ENCODE measurements at places on chromosomes 4 and X.

DNA sequence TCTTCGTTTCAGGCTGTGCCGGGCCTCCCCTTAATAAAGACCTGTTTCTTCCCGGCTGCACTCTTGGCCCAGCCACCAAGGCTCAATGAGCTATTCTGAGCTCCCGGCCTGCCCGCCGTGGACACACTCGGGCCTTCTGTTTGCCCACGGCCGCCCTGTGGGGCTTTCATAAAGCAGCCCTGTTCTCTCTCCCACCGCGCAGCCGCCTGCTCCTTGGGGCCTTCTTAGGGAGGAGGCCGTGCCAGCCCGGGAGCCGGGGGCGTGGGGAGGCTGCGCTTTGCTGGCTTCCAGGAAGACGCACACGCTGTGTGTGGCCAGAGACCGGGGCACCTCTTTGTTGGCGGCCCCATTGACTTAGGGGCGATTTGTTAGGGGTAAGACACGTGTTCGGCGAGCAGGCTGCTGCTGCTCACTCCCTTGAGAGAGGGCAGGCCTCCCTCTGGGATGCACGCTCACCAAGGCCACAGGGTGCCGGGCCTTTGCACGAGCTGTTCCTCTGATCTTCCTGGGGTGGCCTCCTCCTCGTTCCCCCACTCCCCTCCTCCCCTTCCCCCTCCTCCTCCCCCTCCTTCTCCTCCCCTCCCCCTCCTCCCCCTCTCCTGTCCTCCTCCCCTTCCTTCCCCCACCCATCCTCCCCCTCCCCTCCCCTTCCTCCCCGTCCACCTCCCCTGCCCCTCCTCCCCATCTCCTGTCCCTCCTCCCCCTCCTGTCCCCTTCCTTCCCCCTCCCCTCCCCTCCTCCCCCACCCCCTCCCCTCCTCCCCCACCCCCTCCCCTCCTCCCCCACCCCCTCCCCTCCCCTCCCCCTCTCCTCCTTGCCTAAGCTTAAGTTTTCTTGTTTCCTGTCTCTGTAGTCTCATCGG, 11.3 kb downstream of the BLOC1S4 start:
- peak; percentile 75 for DNase-seq

GRCh38 chr4:44186096-44186849, 262.3 kb downstream of the KCTD8 start:
- no peak for DNase-seq

GRCh38 chrX:44871114-44871645, 1.8 kb upstream of the KDM6A start:
- DNase-seq, result no peak

DNA sequence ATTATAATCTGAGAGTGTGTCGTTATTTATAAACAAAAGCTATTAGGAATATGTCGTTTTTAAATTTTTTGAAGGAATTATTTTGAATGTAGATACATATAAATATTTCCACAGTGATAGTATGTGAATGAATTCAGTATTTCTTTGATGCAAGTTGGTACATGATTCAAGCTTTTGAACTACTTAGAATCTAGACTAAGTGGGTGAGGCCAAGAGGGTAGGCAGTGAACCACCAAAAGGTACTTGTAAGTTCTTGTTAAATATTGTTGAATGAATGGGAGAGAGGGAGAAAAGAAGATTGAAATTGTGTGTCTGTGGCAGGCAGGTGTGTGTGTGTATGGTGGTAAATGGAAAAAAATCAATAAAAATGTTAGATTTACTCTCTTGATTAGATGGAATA, 69.6 kb downstream of the ARFIP1 start:
- no peak for DNase-seq

DNA sequence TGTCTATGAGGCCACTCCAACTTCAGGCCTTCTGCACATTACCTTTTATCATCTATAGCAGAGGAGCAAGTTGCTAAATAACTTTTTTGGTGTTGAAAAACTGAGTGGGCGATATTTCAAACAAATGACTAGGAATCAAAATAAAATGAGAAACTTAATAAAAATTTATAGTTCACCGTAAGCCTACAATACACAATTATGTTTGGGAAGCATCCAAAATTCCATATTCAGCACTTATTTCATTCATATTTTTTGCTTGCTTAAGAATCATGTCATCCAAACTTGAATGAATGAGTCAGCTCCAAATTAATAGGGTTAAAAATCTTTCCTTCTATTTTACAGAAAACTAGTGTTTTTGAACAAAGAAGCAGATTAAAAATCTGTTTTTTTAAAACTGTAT, 119.1 kb downstream of the SH3RF1 start:
- no peak for DNase-seq

- DNase-seq, result no peak
Measured at GRCh38 chrX:150365990-150366911, 3.1 kb downstream of the MAMLD1 start.

- DNase-seq, result peak; percentile 69
Measured at GRCh38 chr4:81747242-81747930, 275.7 kb upstream of the RASGEF1B start.

DNA sequence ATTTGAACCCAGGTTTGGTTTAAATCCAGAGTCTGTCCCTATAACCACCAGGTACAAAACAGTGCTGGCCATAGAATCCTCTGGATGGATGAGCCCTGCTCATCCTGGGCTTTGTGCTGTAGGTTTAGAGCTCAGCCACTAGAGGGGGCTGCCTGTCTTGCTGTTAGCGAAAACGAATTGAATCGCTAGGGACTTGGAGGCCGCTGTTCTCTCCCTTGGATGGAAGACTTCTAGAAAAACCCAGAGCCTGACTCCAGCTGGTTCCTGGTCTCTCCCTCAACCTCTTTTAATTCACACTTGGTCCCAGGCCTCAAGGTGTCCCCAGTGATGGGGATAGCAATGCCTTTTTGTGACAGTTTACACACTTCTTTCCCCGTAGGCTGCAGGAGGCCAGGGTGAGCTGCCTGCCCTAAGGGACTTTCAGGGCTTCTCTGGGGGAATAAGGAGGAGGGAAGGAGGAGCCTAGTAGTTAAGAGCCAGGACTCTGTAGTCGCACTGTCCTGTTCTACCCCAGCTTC, 8.7 kb downstream of the RIPPLY1 start:
- DNase-seq, result no peak

- DNase-seq, result no peak
Measured at GRCh38 chr4:2875556-2875955, 31.9 kb downstream of the ADD1 start.

DNA sequence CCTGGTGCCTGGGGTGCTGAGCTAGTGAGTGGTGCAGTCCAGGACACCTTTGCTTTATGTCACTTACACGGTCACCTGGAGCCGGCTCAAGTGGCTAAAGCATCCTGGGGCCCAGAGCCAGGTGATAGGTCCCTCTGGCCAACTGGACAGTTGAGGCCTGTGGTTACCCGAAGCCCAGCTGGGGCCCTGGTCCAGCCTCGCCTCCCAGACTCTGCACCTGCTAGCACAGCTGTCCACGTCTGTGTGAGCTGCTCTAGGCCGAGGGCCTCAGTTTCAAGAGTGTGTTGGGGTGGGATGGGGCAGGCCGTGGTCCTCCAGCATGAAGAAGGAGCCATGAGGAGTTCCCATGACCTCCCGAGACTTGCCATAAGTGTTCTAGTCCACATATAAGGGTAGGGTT, 7.7 kb upstream of the ADD1 start:
- no peak for DNase-seq

DNA sequence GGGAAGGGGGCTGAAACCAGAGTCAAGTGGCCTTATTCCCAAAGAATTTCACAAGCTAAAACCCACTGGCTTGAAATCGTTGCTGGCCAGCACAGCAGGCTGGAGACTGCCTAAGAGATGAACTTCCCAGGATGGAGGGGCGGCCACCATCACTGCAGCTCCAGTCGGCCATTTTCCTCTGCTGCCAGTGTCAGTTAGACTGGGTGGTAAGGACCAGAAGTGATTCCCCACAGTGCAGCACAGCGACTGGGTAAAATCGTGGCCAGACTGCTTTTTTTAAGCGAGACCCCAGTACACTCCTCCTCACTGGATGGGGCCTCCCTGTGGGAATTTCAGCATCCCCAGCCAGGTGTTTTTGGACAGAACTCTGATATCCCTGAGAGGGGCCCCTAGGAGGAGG, 428.0 kb downstream of the SPIN4 start:
- no peak for DNase-seq

GRCh38 chr4:125315576-125316400, 1.0 kb downstream of the FAT4 start:
- DNase-seq, result no peak

- no peak for DNase-seq
Measured at GRCh38 chr4:15489551-15489950, 19.9 kb downstream of the CC2D2A start.

DNA sequence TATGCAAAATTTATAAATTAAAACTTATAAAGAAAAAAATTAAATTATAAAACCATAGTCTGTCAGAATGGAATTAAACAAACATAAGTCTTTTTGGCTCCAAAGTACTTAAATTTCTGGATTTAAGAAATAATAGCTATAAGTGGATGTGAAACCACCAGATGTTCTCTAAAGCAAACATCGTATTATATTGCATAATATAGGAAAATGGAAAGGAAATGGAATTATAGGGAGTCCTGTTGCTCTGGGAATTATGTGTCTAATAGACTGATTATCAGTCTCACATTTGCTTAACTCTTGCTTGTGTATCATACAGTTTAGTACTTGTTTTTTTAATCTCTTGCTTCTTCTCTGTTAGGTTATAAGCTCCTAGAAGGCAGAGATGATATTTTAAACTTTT, 819.2 kb downstream of the RAPGEF2 start:
- DNase-seq, result no peak

DNA sequence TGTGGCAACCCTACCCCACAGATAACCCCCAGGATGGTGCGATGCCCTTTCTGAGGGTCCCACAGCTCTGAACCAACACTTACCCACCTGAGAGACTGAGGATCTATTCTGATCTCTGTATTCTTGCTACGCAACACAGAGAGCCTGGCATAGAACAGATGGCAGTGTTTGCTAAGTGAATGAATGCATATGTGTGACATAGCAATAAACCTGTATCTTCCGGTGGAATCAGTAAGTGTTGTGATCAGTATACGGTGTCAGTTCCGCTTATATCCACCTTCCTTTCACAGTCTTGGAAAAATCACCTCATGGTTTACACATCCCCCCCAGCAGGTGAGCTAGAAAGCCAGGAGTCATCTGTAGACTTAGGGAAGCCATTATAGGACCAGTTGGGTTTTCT, 5.9 kb upstream of the HSD17B10 start:
- no peak for DNase-seq

DNA sequence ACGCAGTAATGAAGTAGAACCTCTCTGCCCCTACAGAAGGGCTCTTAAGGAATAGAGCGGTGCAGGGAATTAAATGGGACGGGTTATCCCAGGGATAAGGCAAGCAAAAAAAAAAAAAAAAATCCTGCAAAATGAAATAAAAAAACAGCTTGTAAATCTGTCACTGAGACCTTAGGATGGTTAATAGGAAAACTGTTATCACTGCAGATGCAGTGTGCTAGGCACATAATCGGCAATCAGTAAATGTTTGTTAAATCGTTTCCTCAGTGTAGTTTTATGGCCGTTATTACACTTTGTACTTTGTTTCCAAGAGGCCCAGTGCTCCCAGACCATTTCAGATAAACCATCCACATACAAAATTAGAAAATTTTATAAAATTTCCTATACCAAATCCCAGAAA, 1.0 kb downstream of the HNRNPH2 start:
- no peak for DNase-seq

DNA sequence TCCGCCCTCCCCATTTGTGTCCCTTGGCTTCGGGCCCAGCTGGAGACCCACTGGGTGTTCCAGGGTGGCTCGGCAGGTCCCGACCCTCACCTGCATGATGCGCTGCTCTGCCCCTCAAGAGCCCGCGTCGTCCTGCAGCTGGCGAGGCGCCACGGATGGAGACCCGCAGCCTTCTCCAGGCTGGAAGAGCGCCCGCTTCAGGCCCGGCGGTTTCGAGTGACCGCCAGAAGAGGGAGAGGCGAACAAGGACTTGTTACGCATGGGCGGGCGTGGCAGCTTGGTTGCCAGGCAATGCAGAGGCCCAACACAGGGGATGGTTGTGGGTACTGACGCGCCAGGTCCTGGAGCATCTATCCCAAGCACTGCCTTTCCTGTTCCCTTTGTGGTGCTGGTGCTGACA, at the start of gene PDCL2:
Gene PDCL2, minus strand, starts transcription at position 232 of the 400 bp plus-strand sequence. Its CDS starts 136 bp downstream, at position 96.
- no peak for DNase-seq

DNA sequence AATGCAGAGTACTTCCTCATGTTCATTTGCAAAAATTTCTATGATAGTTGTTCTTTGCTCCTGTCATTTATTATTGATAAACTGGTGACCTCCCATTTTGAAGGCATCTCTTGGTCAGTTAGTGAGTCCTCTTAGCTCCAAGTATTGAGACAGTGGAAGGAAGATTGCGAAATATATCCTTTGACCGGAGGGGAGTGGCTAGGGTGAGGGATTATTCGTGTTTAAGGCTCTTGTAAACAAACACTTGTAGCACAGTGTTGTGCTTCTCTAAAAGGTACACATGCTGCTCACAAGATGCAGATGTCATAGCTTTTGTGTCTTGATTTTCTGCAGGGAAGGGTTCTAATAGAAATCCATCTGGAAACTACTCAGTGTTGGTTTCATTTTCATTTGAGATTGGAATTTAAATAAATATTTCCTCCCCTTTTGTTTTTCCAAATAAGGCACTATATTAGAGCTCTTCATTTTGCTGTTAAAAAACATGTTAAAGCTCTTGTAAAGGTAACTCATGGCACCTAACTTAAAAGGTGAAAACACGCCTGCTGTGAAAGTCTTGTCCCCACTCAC, 21.8 kb downstream of the TXLNG start:
- DNase-seq, result no peak

GRCh38 chrX:21158678-21159077, 215.5 kb upstream of the CNKSR2 start:
- no peak for DNase-seq

DNA sequence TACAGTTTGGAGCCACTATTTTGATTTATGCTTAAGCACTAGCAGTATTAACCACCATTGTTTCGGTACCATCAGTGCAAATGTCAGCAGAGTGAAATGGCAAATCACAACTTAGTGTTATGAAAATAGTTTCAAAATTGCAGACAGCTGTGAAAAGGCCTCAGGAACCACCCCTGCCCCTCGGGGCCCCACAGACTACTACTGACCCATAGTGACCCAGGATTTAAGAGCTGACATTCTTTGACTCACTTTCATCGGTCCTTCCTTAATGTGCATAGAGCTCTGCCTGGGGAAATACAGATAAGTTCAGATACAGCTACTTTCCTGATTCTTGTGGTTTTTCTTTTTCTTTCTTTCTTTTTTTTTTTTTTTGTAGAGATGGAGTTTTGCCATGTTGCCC, 3.3 kb upstream of the BBS7 start:
- DNase-seq, result no peak

GRCh38 chr4:46425775-46426400, 36.0 kb upstream of the GABRA2 start:
- DNase-seq, result no peak

Measured in CMK (cell line).